ENCODE measurements at places on chromosomes 12 and 14. TPM values are rescaled to one million over a fixed set of nuclear protein-coding genes. Genes with fewer than 3 reads are reported as not detected.

MYBPC1 gene
- total RNA-seq, result not detected

OAS2 gene
- 383 TPM for total RNA-seq

BDKRB2 gene
- total RNA-seq, result not detected

HOXC12 gene
- total RNA-seq, result not detected

OTX2 gene
- total RNA-seq, result not detected

WNT1 gene
- 0.87 TPM for total RNA-seq

TBX3 gene
- not detected for total RNA-seq

FLVCR2 gene
- 5.8 TPM for total RNA-seq

WIF1 gene
- total RNA-seq, result not detected

TCTN2 gene
- 2.6 TPM for total RNA-seq

LALBA gene
- total RNA-seq, result not detected

RERGL gene
- not detected for total RNA-seq

SLC38A1 gene
- total RNA-seq, result 180 TPM
